ENCODE measurements at places on chromosomes 5 and 9.
A peak's percentile ranks its signal among the peaks of the same experiment; 100 is the strongest.

- no peak for DNase-seq
Measured at GRCh38 chr9:20409321-20410092, 212.8 kb downstream of the MLLT3 start.

DNA sequence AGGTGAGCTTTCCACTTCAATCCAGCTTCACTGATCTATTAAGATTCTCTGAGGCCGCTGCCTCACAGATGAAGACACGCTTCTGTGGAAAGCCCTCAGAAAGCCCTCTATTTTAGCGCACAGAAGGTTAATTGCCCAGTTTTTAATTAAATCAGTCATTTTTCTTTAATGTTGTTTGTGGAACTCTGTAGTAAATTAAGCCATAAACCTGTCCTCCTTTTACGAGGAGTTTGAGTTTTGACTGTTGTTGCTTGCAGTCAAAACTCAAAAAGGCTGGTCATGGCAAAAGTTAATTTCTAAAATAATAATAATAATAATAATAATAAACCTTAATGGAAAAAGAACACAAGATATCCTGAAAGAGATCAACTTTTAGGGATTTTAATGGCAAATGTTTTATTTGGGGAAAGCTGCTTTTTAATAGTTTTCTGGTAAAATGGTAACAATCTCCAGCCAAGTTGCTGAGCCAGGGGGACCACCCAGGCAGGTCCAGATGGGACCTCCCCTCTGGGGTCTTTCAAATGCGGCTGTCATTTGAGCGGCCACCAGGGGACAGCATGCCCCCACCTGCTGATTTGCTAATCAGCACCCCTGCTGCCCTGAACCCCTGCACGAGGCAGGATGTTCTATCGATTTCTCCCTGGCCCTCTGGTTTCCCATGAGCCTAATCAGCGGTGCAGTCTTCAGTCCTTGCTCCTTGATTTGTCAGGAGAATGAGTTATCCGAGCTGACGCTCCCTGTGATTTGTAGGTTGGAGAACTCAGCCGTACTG is 247.2 kb downstream of the FSTL4 start:
- no peak for DNase-seq

DNA sequence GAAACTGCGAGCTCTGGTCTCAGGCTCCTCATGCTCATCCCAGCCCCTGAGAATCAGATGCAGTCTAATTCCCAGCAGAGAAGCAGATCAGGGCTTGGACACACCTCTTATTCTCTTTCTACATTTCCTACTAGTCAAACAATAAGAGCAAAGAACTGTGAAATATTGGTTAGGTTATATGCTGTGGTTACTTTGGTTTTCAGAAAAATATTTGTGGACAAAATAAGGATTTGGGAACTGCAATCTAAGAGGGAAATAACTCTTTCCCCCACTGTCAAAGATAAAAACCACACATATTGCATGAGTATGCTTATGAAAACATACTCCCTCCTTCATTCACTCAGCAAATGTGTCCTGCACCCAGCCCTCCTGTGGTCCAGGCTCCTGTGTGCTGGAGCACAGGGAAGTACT is 164.5 kb upstream of the S1PR3 start:
- peak; percentile 87 for DNase-seq

DNA sequence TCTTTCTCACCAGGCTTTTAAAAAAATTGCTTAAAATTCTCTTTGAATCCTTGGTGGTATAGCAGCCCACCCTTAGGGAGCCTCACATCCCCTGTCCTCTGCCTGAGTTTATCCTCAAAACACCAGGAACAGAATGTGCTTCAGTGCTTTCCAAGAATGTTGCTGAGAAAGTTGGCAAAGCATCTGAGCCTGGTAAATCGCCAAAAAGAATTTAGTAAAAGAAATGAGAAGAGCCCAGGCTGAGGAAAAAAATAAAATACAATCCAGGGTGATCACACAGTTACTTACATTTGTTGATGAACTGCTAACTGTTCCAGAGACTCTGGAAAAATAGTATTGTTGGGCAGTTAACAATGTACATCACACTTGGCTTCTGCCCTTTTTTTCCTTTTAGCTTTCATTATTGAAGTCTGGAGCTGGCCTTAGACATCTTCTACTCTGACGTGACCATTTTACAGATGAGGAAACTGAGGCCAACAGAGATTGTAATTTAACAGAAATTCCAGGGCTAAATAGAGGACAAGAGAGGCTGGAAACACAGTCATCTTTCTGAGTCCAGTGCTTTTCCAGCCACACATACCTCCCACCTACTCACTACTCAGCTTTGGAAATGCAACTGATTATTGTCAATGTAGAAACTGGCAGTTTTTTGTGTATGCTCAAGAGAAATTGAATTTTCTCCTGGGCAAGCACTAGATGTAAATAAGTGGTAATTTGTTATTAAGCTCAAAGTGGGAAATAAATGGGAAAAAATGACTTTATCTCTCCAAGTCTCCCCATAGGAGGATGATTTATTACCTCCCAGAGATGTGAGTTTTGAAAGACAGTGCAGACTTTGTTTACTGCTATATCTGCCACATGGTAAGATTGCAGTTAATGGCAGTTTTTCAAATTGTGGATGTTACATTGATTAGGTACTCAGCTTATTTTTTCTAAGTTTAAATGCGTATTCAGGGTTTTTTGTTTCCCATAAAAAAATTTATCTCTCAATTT is 86.7 kb upstream of the ALDH1A1 start:
- DNase-seq, result peak; percentile 57

- DNase-seq, result no peak
Measured at GRCh38 chr9:6234014-6234413, 18.4 kb downstream of the IL33 start.

DNA sequence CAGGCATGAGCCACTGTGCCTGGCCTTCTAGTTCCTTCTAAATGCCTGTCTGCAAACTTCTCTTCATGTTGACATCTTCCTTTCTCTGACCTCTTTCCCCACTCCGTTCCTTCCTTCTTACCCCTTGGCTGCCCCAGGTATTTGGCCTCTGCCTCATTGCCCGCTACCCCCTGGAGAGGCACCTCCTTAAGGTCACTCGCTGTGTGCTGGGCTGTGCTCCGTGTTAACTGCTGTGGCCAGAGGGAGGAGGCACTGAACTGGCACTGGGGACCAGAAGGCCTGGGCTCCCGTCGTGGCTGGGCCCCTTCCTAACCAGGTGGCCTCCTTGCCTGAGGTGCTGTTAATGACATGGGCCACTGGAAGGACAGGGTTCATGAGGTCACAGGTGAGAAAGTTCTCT is 39.4 kb downstream of the LAMC3 start:
- no peak for DNase-seq

DNA sequence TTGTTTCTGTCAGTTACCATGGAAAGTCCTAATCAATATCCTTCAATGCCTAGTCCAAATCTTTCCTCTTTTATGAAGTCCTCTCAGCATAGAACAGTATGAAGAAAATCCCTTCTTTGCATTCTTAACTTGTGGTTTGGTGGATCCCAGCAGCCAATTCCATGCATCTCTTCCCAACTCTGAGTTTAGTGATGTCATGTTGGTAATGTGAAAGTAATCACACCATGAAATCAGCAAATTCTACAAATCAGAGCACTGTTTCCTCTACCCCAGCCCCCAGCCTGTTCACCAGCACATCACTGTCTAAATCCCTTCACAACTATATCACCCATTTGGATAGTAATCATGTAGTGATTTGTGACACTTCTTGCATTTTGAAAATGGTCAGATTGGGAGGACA is 4.7 kb upstream of the C1QTNF2 start:
- DNase-seq, result no peak

Data from kidney glomerular epithelial cell (primary cell).